SHP77 (cell line): ENCODE measurements at places on chromosomes 2 and 18.

- DNase-seq = no peak
Measured at GRCh38 chr2:19611491-19612332, 253.3 kb upstream of the OSR1 start.

- DNase-seq = no peak
Measured at GRCh38 chr2:26988058-26988860, 17.8 kb downstream of the MAPRE3 start.

DNA sequence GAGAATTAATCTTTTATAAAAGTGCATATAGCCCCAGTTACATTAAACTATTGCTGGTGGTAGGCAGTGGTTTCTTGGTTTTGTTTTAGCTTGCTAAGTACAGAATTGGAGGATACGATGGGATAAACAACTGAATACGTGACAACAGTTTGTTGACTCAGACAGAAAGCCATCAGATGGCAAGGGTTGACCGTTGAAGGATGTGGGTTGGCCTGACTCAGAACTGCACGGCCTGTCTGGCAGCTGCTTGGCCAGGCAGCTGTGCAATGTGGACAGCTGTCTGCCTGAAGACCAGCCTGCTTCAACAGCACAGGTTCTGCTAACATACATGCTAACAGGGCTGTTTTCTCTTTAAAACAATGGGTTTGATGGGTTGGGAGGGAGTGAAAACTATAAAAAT is 46.6 kb downstream of the PRKRA start:
- DNase-seq = peak; percentile 79

- DNase-seq = no peak
Measured at GRCh38 chr18:80198994-80199748, 48.1 kb downstream of the PARD6G start.

DNA sequence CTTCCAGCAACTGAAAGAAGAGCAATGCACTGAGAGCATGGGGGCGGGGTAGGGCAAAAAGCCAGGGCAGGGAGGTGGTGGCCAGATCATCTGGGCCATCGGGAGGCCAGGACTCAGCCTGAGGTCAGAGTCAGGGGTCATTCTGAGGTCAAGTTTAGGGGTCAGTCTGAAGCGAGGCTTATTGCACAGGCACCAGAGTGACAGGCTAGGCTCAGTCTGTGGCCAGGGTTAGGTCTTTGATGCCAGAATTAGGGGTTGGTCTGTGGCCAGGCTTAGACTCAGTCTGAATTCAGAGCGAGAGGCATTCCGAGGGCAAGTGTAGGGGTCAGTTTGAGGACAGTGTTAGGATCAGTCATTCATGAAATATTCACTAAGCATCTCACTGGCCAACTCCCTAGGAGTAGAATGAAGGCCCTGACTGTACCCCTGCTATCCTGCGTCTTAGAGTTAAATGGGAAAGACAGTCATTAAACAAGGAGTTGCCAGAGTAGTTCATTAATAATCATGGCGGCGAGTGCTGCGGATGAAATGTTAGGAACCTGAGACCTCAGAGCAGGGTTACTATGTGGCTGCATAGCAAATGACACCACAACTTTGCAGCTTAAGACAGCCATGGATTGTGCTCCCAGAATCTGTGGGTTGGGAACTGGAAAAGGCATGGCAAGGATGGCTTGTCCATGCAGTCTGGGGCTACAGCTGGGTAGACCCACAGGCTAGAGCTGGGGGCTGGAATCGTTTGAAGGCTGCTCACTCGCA is 198.7 kb downstream of the CYP26B1 start:
- no peak for DNase-seq

DNA sequence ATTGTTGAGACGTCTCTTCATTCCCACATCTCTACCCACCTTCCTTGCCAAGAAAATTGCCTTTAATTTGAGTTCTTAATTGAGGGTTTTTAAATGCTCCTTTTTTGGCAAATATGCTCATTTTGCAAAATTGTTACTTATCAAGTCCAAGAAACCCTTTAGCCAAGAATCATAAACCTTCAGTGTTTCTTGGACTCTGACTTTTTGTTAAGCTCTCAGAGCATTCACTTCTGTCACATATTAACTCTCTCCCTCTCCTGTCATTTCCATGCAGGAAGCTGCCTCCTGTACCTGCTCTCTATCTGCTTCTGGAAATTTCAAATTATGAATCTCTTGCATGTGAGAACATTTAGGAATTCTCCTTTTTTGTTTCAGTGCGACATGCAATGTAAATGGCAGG is 100.0 kb upstream of the PIEZO2 start:
- DNase-seq = no peak

- DNase-seq = no peak
Measured at GRCh38 chr2:133765658-133766057, 197.4 kb upstream of the NCKAP5 start.

DNA sequence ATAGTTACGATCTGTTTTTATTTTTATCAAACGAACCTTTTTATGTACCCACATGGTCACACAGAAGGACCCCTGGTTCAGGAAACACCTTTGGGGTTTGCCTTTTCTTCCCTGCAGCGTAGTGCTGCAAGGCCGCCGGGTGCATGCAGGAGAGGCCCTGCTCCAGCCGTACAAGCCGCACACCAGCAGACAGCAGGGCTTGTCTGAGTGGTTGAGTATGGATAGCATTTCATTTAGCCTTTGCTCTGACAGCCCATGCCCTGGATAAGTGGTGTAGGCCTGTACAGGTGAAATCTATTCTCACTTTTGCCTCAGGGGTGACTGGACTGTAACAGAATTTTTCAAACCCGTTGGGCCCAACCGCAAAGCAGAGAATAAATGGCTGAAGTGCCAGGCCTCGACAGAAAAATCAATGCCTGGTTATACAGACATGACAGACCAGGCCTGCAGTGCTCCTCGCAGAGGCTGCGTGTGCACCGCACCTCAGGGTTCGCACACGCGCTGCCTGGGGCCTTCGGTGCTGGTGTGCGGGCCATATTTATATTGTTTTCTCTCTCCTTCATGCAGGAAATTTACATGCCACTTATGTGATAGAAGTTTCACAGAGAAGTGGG is 279.1 kb downstream of the ZNF407 start:
- DNase-seq = no peak

- no peak for DNase-seq
Measured at GRCh38 chr18:48827291-48828193, 123.2 kb downstream of the SMAD7 start.

- DNase-seq = no peak
Measured at GRCh38 chr2:43142921-43143438, 83.4 kb downstream of the ZFP36L2 start.

GRCh38 chr2:85584354-85584856 is at the start of gene VAMP5:
Gene VAMP5, plus strand, starts transcription at chr2:85584431. Its CDS starts 60 bp downstream, at chr2:85584491.
- DNase-seq = no peak

DNA sequence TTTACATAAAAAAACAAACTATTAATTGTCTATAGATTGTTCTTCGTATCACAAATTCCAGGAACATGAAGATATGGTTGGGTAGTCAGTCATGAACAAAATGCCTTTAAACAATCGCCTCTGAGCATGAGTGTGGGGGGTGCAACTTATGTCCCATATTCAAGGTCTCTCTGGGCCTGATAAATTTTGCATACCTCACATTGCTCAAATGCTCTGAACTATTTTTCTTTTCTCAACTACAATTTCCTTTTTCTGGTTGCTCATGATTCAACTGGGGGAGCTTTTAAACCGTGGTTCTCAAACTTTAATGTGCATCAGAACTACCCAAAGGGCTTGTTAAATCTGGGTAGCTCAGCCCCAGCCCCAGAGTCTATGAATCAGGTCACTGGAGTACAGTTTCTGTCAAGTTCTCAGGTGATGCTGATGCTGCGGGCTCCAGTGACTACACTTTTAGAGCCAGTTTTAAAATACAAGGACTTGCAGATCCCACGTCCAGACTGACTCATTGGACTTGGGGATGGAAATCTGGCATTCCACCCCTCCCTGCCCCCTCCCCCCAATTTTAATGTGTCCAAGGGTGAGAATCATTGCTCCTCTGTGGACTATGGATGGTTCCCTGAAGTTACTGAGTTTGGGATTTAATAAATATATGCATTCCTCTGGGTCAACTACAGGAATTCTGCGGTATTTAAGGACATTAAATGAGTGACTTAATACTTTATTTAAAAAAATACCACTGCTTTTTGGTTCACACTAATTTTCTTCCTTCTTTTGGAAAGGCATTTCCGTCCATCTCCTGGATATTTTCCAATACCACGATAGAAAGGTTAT is 1.5 kb upstream of the GPD2 start:
- no peak for DNase-seq

GRCh38 chr2:179711375-179711774 is 150.0 kb downstream of the ZNF385B start:
- DNase-seq = no peak

DNA sequence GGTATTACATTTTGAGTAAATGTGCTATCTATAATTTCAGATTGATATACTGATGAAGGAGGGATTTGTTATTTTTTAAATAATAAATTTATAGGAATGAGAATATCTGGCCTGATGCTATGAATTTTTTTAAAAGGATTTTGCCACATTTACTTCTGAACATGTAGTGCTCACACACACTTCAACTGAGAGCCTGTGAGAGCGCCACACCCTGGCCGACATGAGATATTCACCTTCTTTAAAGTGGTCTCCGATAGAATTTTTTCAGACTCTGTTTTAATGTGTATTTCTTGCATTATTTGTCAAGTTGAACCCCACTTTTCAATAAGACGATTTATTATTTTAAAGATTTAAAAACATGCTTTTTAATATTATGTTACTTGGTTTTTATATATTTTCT is 813.3 kb downstream of the DCC start:
- no peak for DNase-seq

GRCh38 chr2:217790195-217790594 is 212.6 kb downstream of the TNS1 start:
- DNase-seq = no peak

DNA sequence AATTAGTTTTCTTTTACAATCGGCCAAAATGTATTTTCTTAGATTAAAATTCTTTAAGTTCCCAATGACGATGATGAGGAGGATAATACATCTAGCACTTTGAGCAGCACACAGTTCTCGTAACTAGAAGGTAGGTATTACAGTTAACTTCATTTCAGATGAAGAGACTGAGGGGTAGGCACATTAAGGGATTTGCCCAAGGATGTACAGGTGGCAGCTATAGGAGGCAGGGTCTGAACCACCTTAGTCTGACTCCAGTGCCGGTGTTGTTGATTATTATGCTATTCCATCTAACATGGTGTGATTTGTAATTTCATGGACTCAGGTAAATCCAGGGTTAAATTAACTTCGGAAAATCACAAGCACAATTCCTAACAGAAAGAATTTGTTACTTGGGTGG is 1.1 kb downstream of the CD28 start:
- no peak for DNase-seq

- DNase-seq = no peak
Measured at GRCh38 chr2:32231959-32232358, 32.7 kb downstream of the NLRC4 start.

GRCh38 chr2:168536925-168537466 is 80.9 kb downstream of the CERS6 start:
- no peak for DNase-seq

GRCh38 chr2:230601510-230601909 is 111.1 kb upstream of the CAB39 start:
- DNase-seq = no peak

GRCh38 chr2:221318376-221319130 is 253.6 kb downstream of the EPHA4 start:
- DNase-seq = no peak

- DNase-seq = no peak
Measured at GRCh38 chr2:144948205-144948855, 428.4 kb upstream of the ZEB2 start.
